CD4-positive, alpha-beta T cell treated with Interleukin-17A for 1 hour (primary cell): ENCODE measurements at places on chromosomes 2 and 18.

GRCh38 chr2:67579806-67580205 is 182.7 kb downstream of the ETAA1 start:
- no peak for DNase-seq

- no peak for DNase-seq
These were observed 30.9 kb upstream of the IL1R2 start for GRCh38 chr2:101960819-101961337.

DNA sequence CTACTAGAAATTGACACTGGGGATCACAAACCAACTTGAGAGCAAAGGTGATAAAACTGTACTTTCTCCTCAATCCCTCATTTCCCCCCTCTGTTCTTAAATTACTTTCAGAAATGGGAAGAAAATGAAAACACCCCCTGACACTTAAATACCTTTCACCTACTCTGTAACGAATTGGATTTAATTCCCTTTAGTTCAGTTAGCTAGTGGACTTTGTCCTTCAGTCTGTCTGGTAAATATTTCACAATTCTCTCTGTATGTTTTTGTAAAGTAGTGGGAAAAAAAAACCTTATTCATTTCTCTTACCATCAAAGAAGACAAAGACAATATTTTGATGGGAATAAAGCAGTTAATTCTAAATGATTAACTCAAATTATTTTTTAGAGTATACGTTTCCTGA is 85.7 kb downstream of the CDH2 start:
- DNase-seq: no peak

- no peak for DNase-seq
These were observed 13.9 kb downstream of the ZAP70 start for GRCh38 chr2:97727296-97727695.

DNA sequence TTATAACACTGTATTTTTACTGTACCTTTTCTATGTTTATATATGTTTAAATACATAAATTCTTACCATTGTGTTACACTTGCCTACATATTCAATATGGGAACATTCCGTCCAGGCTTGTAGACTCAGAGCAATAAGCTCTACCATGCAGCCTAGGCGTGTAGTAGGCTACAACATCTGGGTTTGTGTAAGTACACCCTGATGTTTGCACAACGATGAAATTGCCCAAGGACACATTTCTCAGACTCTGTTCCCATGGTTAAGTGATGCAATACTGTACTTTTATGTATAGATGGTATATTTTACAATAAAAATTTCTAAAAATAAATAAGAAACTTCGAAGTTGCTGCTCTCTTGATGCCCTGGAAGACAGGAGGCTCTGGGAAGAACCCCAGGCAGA is 38.4 kb downstream of the YPEL5 start:
- DNase-seq: no peak

GRCh38 chr2:53884883-53885282 is 25.1 kb upstream of the GPR75 start:
- DNase-seq: no peak

- no peak for DNase-seq
These were observed 36.1 kb downstream of the TEX51 start for GRCh38 chr2:126934809-126935208.

DNA sequence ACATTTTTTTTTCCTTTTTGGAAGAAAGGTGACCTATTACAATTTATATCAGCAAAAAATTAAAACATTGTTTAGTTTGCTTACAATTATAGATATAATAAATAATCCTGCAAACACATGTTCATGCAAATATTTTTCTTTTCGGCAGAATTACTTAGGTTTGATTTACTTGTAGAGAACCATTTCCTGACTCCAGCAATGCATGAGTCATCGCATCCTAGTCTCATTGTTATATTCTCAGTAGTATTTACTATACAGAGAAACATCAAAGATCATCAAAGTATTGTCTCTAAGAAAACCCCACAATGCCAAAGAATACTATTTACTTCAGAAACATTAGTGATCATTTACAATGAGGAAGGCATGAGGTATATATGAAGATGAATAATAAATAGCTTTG is 40.4 kb upstream of the MTIF2 start:
- no peak for DNase-seq

DNA sequence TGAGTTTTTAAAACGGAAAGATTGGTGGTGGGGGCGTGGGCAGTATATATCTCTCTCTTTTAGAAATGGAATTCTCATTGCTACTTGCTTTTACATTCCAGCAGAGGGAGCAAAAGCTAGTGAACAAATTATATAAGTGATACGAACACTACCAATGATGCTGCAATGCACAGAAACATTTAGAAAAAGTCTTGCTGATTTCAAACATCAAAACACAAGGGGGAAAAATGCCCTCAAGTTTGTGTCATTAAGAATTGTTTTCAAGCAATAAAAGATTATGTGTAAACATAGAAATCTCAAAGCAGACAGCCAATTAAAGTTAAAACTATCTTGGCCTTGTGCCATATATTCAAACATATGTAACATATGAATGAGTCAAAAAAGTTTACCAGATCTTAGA is 296.3 kb upstream of the KCNJ3 start:
- no peak for DNase-seq

- no peak for DNase-seq
These were observed 89.1 kb downstream of the AKAIN1 start for GRCh38 chr18:5107988-5108387.

GRCh38 chr2:186771395-186771794 is 77.5 kb downstream of the FAM171B start:
- no peak for DNase-seq

DNA sequence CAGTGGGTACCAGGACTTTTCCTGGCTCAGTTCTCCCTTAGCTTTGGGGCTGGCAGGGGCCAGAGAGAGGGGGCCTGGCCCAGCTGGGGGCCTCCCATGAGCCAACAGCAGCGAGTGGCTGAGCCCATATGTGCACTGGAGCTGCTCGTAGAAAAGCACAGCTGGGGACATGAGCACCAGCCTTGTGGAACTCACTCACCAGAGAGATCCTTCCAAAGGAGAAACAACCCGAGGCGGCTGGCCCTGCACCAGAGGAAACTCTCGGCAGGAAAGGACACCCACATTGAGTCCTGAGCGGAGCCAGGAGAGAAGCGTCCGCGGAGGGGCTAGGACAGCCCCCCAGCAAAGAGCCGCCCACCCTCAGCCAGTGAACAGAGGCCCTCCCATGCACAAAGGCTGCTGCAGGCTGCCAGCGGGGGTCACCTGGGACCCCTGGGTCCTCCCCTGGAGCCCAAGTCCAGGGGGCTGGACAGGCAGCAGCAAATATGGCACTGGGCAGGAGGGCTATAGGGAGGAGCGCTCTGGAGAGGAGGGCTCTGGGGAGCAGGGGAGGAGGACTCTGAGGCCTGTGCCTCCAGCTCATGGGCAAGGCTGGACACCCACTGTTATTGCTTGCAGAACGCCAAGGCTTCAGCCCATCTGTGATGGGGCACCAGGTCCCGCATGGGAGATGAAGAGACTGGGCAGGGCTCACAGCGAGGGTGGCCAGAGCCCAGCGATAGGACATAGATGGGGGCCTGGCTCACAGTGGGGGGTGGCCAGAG is 42.1 kb upstream of the SNED1 start:
- no peak for DNase-seq

DNA sequence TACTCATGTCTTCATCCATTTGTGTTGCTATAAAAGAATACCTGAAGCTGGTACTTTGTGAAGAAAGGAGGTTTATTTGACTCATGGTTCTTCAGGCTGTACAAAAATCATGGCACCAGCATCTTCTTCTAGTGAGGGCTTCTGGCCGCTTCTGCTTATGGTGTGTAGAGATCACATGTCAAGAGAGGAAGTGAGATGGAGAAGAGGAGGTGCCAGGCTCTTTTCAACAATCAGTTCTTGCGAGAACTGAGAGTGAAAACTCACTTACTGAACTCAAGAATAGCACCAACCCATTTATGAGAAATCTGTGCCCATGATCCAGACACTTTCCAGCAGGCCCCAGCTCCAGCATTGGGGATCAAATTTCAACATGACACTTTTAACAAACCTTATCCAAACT is 30.0 kb upstream of the BARD1 start:
- DNase-seq: no peak

- no peak for DNase-seq
These were observed 257.4 kb upstream of the SLC14A2 start for GRCh38 chr18:45357686-45358470.

GRCh38 chr2:63053889-63054602 is 3.4 kb downstream of the OTX1 start:
- DNase-seq: no peak

GRCh38 chr2:106106622-106107508 is 87.2 kb downstream of the UXS1 start:
- DNase-seq: peak; percentile 16

GRCh38 chr2:69271831-69272257 is 115.2 kb downstream of the GFPT1 start:
- DNase-seq: no peak

- DNase-seq: no peak
These were observed 56.9 kb downstream of the WDSUB1 start for GRCh38 chr2:159229476-159230144.

DNA sequence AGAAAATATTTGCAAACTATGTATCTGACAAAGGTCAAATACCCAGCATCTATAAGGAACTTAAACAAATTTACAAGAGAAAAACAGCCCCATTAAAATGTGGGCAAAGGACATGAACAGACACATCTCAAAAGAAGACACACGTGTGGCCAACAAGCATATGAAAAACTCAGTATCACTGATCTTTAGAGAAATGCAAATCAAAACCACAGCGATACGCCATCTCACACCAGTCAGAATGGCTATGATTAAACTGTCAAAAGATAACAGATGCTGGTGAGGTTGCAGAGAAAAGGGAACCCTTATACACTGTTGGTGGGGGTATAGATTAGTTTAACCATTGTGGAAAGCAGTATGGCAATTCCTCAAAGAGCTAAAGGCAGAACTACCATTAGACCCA is 64.3 kb upstream of the RBMS1 start:
- DNase-seq: no peak

- DNase-seq: no peak
These were observed 322.3 kb upstream of the SETBP1 start for GRCh38 chr18:44358402-44358801.

- peak; percentile 76 for DNase-seq
These were observed 1.2 kb downstream of the ZFP36L2 start for GRCh38 chr2:43225093-43225787.

- DNase-seq: no peak
These were observed 194.8 kb downstream of the LNPK start for GRCh38 chr2:175807031-175807873.

GRCh38 chr18:68713796-68714195 is 1.1 kb downstream of the TMX3 start:
- DNase-seq: no peak

- DNase-seq: no peak
These were observed 79.2 kb downstream of the BIN1 start for GRCh38 chr2:127027715-127028114.

DNA sequence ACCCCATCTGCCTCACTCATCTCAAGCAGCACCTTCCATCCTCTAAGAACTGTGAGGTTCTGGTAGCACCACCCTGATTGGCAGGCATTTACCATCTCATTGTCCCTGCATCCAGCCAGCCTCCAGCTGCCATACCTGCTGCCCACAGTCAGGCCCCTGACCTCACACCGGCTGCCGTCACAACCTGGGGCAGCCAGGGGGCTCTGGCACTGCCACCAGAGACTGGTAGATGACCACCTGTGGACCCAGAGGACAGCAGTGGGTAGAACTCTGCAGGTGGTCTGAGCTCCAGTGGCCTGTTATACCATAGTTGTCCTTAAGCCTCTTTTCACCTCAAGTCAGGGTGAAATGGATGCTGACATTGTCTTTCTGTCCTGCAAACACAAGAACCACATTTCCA is 69.4 kb downstream of the POLE4 start:
- DNase-seq: no peak

DNA sequence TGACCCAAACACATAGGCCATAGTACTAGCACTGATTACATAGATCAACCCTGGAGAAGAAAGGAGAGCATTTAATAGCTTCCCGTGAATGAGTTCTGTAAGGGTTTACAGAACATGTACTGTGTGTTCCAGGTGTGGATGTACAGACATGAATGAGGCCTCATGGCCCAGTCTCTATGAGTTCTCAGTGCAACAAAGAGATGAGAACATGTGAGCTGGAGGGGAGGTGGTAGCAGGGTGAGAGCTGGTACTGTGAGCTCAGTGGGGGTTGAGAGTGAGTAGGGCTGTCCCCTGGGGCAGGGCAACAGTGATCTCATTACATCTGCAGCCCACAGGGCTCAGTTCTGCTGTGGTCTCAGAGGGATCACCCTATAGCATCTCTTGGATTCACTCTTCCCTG is 42.6 kb upstream of the SPRED2 start:
- no peak for DNase-seq

DNA sequence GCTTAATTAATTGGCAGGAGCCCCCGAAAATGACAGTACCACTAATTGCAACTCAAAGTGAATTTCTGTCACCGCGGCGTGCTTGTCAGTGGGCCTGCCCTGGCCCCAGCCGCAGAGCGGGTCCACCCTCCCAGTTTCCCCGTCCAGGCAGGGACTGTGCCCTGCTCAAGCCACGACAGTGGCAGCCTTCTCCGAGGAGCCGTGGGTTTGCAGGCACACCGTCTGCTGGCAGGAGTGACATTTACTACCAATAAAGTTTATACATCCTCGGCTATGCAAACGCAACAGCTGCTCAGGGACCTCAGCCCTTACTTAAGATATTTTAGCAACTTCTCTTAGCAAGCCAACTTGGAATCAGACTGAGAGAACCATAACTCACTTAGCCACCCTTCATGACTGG is 112.7 kb downstream of the GBX2 start:
- no peak for DNase-seq

DNA sequence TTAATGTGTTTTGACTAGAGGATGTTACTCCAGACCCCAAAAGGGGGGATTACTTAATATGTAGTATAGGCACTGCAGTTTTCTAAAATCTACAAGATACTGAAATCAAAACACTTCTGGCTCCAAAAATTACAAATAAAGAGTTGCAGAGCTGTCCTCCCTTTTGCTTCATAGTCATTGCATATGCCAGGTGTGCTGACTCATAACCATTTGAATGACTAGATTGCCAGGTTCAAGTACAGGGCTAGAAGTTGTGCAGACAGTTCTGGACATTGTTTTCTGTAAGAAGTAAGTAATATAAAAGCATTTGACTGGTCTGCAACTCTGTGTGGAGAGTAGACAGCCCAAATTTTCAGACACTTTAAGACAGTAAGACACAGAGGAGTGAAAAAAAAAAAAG is 6.7 kb downstream of the CWC22 start:
- DNase-seq: no peak

GRCh38 chr2:215352602-215353001 is 40.7 kb downstream of the ATIC start:
- no peak for DNase-seq
